Muscle of leg (tissue), 16 donors: ENCODE measurements at places on chromosomes 13 and 19.
A peak's percentile ranks its signal among the peaks of the same experiment; 100 is the strongest.

GRCh38 chr19:44747739-44748425 lies 626 bp upstream of the BCL3 start:
- DNase-seq: peak; percentile 75

DNA sequence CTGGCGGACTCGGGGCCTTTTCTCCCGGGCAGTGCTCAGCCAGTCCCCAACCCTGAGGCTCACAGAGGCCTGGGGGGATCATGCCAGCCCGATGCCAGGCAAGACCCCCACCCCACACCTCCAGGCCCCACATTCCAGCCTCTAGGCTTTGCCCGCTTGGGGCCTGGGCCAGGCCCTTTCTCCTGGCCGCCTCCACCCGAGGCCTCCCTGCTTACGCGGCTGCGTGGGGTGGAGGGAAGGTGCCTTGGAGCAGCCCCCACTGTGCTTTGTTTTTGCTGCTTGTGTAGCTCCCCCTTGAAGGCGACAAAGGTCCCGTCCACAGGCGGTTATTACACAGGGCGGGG lies 38.4 kb downstream of the SMIM24 start:
- DNase-seq: no peak

GRCh38 chr19:18262917-18263316 lies 11.3 kb downstream of the IQCN start:
- DNase-seq: peak; percentile 8

- no peak for DNase-seq
Observed at GRCh38 chr13:98549006-98549727, 27.7 kb downstream of the STK24 start.

- peak; percentile 24 for DNase-seq
Observed at GRCh38 chr19:2034729-2035589, 16.1 kb downstream of the MKNK2 start.

- peak; percentile 88 for DNase-seq
Observed at GRCh38 chr13:112968910-112969691, at the start of gene MCF2L. MCF2L (plus strand) TSS chr13:112969214; CDS start chr13:112969380, 166 bp downstream.

DNA sequence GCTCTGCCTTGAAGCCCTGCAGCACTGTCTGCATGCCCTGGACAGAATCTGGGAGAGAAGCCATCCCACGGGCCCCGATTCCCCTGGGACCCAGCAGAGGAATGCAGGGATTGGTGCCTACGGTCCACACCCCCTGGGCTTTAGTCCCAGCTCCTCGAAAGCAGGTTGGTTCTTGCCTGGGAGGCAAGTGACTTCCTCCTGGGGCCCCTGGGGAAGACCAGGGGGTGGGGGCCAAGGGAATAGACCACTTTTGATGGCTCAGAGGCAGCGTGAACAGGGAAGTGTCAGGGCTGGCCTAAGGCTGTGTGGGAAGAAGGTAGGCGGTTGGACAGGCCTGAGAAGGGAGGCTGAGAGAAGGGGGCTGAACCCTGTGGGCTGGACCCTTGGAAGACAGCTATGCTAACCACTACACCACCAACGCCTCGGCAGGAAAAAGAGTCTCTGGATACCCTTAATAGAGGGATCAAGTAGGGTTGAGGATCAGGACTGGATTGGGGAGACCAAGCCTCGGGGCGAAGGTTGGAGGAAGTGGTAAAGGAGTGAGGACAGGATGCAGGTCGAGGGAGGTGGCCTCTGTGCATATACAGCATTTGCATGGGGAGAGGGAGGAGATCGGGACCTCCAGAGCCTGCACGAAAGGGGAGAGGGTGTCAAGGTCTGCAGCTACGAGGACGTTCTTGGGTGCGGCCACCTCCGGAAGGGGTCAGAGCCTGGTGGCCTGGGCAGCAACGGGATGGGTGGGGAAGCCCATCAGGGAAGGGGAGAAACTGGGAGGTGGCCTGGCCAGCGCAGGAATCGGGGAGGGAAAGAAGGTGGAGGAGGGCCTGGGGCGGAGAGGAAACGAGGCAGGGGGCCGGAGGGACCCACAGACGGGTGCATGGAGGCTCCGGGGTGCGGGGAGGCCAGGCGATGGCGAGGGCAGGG lies 709 bp downstream of the DPP9 start:
- peak; percentile 43 for DNase-seq

DNA sequence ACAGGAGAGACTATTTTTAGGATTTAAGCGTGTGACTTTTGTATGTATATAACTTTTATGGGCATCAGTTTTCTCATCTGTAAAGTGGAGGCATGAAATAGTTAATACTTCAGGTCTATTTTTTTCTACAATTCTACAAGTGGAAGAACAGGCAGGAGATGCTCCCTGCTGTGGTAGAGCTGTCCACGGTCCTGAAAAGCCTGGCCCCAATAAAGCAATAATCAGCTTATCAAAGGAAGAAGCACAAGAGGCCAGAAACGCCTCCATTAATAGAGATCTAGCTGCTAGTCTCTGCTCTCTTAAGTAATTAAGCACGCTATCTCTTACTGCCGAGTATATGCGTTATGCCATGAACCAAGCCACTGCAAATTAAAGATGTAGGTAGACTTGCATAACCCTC lies 28.0 kb upstream of the WASF3 start:
- peak; percentile 83 for DNase-seq

DNA sequence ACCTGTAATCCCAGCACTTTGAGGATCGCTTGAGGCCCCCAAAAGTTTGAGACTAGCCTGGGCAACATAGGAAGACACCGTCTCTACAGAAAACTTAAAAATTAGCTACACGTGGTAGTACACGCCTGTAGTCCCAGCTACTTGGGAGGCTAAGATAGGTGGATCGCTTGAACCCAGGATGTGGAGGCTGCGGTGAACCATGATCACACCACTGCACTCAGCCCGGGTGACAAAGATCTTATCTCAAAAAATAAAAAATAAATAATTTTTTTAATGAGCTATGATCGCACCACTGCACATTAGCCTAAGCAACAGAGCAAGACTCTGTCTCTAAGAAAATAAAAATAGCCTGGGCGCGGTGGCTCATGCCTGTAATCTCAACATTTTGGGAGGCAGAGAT lies 6.6 kb downstream of the RCBTB2 start:
- DNase-seq: no peak

DNA sequence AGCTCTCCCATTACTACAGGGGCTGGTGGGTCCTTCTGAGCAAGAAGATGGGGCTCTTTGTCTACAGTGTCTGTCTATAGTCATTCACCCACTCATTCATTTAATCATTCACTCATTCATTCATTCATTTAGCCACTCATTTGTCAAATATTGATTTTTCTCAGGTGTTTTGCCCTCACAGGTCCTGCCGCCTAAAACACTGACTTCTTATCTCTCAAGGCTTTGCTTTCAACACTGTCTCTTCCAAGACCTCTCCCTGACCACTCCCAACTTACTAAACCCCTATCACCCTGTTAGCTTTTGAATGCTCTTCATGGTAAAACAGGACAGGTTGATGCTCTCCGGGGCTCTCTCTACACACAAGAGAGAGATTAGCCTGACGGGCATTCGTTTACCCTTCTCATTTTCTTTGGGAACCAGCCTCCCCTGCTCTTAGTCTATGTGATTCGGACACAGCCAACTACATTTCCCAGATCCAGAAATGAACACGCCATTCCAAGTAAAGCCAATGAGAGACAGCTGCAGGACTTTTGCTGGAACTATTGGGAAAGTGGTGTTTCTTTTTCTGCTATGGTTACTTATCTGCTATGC lies 22.7 kb downstream of the FAM187B start:
- no peak for DNase-seq

GRCh38 chr13:27395007-27395510 lies 29.4 kb upstream of the GTF3A start:
- no peak for DNase-seq

DNA sequence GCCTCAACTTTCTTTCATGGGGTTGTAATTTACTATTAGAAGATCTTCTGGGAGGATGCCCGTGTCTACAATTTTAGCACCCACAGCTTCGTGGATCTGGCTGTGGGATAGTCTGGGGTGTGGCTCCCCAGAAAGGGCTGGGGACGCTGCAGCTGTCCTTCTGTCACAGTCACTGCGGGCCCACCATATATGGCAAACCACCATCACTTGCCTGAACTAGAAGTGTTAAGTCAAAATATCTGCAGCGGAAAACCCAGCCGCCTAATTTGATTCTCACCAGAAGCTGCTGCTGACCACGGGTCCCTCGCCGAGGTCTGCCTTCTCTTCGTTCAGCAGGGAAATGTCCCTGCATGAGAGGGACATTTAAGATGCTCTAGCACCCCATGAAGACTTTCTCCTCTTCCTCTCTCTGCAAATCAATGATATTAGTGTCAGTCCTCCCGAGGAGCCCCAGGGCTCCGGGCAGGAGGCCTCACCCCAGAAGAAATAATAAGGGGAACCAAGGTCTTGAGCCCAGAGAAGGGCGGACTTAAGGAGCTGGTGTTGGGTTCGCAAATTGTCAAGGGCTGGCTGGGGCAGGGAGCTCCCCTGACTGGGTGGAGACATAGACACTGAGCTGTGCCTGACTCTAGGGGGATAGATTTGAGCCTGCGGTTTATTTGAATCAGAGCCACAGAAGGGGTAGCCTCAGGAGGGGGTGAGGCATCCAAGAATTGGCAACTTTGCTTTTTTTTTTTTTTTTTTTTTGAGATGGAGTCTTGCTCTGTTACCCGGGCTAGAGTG lies 3.0 kb upstream of the MATK start:
- no peak for DNase-seq

DNA sequence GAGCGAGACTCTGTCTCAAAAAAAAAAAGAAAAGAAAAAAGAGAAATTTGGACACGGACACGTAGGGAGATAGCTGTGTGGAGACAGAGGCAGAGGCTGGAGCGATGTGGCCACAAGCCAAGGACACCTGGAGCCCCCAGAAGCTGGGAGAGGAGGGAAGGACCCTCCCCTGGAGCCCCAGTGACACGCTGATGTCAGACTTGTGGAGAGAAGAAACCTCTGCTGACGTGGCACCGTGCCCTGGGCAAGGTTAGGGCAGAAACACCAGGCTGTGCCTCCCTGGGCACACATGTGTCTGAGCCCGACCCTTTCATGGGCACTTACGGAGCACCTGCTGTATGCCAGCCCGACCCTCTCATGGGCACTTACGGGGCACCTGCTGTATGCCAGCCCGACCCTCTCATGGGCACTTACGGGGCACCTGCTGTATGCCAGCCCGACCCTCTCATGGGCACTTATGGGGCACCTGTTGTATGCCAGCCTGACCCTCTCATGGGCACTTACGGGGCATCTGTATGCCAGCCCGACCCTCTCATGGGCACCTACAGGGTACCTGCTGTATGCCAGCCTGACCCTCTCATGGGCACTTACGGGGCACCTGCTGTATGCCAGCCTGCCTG lies 17.8 kb downstream of the ARID3A start:
- DNase-seq: no peak

DNA sequence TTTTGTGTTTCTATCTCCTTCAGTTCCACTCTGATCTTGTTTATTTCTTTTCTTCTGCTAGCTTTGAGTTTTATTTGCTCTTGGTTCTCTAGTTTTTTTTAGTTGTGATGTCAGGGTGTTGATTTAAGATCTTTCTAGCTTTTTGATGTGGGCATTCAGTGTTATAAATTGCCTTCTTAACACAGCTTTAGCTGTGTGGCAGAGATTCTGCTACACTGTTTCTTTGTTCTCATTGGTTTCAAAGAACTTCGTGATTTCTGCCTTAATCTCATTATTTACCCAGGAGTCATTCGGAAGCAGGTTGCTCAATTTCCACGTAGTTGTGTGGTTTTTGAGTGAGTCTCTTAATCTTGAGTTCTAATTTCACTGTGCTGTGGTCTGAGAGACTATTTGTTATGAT lies 251.7 kb upstream of the HTR2A start:
- no peak for DNase-seq

- DNase-seq: peak; percentile 69
Observed at GRCh38 chr19:46634045-46634655, 1.9 kb downstream of the GNG8 start.

DNA sequence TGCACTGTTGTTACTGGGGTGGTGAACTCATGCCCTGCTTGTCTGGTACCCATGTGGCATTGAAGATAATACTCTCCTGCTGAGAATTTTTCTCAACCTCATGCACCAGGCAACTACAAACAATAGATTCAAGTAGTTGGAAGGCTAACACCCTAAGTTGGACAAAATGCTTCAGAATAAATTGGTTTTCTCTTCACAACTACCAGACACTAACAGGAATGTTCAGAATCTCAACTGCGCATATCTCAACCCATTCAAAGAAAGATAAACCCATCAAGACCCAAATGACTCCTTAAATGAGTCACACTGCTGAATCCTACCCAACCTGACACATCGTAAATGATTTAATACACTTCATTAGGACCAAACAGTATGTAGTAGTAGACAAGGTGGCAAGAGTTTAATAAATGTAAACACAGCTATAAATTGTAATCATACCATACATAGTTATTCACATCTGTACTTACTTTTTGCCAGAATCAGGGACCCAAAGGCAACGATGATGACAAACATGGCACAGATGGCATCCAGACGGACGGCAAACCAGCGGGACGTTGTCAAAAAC lies 227.4 kb downstream of the ABCC4 start:
- no peak for DNase-seq

DNA sequence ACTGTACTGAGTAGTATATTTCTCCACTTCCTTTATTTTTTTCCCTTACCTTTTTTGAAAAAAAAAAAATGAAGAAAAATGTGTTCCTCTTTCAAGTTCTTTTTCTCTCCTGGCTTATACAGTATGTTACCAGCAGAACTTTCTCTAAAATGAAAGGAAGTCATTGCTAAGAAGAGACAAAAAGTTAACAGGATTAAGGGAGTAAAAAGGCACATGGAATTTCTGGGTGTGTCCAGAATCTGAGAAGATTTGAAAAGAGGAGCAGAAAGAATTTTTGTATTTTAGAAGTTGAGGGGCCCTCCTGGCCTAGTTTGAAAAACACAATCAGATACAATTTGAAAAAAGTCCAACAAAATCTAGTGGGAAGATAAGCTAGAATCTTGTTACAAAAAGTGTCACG lies 21.0 kb upstream of the TRIM13 start:
- DNase-seq: no peak

DNA sequence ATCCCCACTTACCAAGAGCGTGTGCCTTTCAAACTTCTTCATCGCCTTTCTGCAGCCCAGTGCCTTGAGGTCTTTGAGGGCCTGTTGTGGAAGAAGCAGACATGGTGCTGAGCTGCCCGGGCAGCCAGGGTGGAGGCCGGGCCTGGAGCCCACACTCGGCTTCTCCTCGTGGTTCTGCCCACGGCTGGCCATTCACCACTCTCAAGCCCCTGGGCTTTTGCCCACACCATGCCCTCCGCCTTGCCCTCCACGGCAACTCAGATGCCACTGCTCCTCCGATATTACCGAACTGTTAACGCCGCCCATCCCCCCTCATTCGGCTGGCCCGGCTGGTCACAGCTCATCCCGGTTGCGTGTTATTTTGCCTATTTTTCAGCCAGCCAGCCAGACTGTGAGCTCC lies 5.3 kb downstream of the IL4I1 start:
- no peak for DNase-seq

- no peak for DNase-seq
Observed at GRCh38 chr13:91238036-91238435, 109.5 kb upstream of the MIR17HG start.

GRCh38 chr19:51514866-51515481 lies 13.4 kb upstream of the SIGLEC12 start:
- DNase-seq: peak; percentile 48
